ENCODE measurements at places on chromosomes 3 and 15.

GRCh38 chr15:63843901-63844317 is 10.2 kb upstream of the HERC1 start:
- DNase-seq = no peak

DNA sequence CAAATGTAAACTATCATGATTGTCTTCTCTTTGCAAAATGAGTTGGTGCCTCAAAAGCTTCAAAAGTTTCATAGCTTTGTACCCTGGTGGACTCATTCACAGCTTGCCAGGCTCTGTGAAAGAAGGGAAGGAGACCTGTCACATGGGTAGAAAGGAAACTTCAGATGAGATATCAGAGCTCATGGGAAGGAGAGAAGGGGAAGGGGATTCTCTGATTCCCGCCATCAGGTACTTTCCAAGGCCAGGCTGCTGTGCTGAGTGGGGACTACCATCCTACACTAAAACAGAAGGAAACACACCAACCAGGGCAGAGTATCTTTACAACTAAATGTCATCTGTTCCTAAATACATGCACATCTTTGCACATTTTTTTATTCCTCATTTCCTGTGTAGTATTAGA is 9.2 kb downstream of the ILDR1 start:
- DNase-seq = no peak

DNA sequence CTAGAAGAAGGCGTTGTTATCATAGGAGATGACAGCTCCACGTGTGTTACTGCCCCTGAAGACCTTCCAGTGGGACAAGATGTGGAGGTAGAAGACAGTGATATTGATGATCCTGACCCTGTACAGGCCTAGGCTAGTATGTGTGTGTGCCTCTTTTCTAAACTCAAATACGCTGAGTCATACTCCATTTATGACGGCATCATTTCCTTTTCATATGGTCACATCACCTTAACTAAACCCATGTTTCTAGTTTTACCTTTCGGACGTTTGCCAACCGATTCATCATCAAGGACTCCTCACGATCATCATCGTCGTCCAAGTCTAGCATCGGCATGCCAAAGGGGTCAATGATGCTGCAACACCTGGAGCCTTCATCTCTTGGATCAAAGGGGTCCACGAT is 149.0 kb downstream of the CBLB start:
- no peak for DNase-seq

DNA sequence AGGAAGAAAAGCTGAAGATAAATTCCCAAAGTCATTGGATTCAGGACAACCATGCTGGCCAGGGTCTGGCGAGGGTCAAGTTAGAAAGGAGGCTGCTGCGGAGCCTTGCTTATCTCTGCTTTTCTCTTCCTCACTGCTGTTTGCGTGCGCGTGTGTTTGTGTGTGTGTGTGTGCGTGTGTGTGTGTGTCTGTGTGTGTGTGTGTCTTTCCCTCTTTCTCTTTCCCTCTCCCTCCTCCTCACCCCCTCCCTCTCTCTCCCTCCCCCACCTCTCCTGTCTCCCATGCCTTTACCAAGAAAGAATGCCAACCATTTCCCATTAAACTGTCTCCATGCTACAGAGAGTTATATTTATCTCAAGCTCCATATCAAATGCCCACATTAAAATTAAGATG is at the start of gene COLQ:
Gene COLQ (minus strand): TSS at position 134 of the 393 bp plus-strand sequence. CDS start 81 bp downstream, at position 53.
- no peak for DNase-seq

DNA sequence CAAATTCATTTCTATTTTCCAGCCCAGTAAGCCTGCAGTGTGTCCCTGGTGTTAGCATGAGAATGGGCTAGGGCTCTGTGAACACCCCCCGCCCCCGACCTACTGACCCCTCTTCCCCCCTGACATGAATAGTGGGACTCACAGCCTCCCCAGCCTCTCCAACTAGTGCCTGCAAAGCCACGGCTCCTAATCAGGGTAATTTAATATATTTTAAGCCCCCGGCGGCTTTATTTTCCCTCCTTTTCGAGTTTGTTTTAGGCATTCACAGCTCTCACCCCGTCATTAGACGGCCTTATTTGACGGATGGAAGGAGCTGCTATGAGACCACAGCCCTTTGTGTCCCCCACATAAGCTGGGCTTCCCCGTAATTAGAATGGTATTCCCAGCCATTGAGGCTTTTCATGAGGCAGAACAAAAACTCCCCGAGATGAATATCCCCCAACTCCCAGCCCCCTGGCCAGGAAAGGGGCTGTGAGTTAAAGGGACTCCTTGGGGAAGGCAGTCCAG is 78.3 kb upstream of the POLG start:
- DNase-seq = no peak

DNA sequence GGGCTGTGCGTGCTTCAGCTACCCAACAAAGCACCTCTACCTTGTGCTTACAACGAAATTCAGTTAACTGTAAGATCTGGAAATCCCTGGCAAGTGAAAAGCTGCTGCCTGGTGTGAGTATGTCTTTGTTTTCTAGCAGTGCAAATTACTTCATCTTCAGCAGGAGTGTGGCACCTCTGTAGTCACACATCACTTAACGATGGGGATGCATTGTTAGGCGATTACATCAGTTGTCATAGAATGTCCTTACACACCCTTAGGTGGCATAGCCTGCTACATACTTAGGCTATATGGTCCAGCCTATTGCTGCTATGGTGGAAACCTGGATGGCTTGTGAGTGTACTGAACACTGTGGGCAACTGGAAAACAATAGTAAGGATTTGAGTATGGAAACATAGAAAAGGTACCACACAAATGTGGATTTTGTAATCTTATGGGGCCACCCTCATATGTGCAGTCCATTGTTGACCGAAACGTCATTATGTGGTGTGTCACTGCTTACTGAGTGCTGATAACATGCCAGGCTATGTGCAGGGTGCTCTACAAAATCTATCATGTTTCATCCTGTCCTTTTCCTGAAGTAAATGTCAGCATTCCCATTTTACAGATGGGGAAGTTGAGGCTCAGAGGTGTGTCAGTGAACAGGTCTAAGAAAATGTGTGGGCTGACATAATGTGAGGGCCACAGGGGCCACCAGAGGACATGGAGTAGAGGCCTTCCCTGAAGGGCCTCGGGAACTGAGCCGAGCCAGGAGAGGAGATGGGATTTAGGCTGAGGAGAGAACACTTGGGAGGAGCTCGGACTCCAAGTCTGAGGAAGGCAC is 173.5 kb downstream of the VGLL4 start:
- no peak for DNase-seq

All from stimulated activated CD4-positive, alpha-beta T cell treated with anti-CD3 and anti-CD28 coated beads, Interleukin-1b, Interleukin-23, amount 100 ng/mL, for 1 hour (primary cell).